ENCODE measurements at places on chromosomes 1 and 21.

DNA sequence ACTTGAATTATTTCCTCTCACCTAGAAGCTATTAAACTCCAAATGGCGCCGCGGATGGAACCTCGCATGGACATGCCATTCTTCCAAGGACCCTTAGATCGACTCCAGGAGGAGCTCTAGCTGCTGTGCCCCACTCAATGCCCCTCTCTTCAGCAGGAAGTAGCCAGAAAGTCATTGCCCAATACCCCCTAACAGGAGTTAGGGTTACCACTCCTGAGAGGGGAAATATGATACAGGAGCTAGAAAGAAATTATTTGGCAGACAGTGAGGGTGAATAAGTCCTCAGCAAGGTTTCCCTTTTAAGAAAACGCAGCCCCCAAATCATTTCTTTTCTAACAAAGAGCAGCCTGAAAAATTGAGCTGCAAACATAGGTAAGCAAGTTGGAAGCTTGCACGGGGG, 28.6 kb downstream of the TFB2M start:
- no peak for DNase-seq

GRCh38 chr1:55632058-55632457, 416.9 kb upstream of the USP24 start:
- DNase-seq = no peak

DNA sequence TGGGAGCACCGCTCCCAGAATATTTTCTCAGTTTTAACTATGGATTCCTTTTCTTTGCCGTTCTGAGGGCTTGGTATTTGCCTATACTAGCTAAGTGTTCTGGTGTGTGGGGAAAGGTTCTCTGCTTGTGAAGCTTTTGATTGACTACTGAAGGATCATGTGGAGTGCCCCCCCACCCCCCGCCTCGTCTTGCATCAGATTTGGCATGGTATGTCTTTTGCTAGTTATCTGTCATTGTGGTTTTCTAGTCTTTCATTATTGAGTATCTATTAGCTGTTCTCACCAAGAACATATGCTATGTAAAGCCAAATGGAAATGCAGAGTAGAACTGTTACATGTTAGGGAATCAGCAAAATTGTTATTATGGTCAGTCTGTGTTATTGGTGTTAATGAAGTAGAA, 58.3 kb downstream of the MACF1 start:
- DNase-seq = no peak

GRCh38 chr1:154501423-154502065, 475 bp upstream of the TDRD10 start:
- DNase-seq = no peak

DNA sequence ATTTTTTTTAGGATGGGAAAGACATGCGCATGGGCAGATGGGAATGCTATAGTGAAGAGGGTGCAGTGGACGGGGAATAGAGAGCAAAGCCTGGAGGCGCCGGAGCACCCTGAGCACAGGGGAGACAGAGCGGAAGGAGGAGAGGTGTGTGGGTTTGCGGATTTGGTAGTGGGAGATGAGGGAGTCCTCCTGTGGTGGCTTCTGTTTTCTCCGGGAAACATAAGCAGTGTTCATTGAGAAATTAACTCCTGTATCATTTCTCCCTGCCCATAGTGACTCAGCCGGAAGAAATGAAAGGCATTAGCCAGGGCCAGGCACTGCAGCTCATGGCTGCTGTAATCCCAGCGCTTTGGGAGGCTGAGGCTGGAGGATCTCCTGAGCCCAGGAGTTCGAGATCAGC, 4.7 kb upstream of the PTPRF start:
- no peak for DNase-seq

DNA sequence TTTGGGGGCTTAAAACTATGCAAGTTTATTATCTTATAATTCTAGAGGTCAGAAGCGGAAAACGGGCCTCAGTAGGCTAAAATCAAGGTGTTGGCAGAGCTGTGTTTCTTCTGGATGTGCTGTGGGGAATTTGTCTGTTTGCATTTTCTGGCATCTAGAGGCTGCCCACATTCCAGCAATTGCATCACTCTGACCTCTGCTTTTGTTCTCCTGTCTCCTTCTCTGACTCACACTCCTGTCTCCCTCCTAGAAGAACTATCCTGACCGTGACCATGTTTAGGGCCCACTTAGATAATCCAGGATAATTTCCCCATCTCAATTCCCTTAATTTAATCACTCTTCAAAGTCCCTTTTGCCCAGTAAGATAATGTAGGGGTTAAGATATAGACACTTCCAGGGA, 127.4 kb upstream of the DEPDC1 start:
- DNase-seq = no peak

All from stimulated activated CD4-positive, alpha-beta T cell treated with anti-CD3 and anti-CD28 coated beads, Interleukin-2, amount 100 ng/mL, for 24 hours (primary cell).